ENCODE measurements at places on chromosomes 12 and 14. TPM values are rescaled to one million over a fixed set of nuclear protein-coding genes. Genes with fewer than 3 reads are reported as not detected.
A peak's percentile ranks its signal among the peaks of the same experiment; 100 is the strongest.

Gene PPHLN1
- 56.7 TPM for total RNA-seq

DNA sequence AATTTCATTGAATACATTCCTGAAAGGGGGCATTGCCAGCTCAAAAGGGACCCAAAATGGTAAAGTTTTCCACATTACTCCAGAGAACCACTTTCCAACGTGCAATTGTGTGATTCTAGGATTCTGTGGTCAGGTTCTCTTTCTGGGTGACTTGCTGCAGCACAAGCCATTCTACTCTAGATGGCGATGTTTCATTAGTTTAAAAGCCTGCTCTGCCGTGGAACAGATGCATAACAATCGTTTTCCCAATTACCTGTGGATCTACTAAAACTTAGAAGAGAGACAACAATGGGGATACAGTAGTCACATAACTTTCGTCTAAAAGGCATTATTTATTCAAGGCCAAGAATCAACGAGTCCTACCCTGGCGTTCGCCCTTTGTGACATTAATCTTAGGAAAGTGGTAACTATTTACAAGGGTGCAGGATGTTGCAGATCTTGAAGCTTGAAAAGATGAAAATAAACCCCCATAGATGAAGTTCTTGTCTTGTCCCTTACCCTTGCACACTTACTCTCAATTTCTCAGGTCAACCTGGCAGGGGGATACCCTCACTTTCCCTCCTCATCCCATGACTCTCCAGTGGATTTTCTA lies 400.9 kb downstream of the SNAPC1 start:
- no peak for ATAC-seq

DNA sequence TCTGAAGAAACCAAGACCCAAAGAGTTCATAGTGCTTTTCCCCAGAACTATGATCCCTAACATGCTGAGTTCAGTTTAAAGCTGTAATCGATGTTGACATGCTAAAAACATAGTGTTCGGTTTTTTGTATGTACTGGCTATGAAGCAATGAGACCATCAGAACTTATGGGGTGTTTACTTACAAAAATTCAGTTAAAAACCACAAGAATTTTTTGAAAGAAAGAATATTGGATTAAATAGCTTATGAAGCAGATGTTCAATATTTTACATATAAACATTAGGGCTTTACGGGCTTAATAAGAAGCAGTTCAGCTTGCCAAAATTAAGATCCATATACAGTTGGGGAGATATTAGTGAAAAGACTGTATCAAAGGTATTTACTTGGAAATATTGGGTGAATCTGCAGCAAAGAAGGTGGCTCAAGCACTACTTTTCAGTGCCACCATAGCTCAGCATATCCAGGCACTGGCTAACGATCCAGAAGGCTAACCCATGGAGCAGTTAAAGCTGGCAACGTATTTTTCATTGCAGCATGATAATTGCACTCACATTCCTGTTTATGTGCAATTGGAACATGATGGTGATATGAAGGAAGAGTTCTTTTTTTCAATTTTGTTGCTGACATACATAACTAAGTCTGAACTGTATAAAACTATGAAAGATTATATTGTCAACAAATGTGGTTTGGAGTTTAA lies 125.9 kb downstream of the EFCAB11 start:
- no peak for ATAC-seq

Gene KRT3
- 0.24 TPM for total RNA-seq

Gene ADCY6
- total RNA-seq, result 21.4 TPM

DNA sequence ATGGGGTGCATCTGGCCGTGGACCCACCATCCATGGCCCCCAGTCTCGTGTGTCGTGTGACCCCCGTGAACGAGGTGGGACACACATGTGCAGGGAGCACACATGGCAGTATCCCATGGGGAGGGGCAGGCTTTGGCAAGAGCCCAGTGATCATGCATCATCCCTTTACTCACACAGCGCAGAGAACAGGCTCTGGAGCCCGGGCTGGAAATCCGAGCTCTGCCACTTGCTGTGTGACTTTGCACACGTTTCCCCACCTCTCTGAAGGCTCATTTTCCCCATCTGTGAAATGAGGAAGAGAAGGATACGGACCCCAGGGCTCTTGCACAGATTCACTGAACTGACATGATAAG lies 119.9 kb downstream of the PHETA1 start:
- peak; percentile 90 for ATAC-seq

DNA sequence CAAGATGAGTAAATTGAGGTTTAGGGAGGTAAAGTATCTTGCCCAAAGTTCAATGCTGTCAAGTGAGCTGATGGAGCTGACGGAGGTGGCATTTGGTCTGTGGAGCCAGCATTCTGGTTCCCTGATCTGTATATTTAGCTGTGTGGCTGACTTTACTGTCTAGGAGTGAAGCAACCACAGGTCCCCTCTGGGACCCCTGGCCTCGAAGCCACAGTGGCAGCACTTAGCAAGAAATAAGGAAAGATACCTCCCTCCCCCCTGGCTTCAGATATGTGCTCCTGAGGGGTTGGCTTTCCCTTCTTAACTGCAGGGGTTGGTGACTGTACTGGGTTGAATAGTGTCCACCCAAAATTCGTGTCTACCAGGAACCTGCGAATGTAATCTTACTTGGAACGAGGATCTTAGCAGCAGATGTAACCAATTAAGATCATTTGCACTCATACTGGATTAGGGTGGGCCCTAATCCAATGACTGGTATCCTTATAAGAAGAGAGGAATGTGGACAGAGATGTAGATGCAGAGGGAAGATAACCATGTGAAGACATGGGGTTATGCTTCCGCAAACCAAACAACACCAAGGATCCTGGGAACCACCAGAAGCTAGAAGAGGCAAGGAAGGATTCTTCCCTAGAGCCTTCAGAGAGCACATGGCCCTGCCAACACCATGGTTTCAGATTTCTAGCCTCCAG lies 2.0 kb upstream of the ACVR1B start:
- peak; percentile 54 for ATAC-seq

DNA sequence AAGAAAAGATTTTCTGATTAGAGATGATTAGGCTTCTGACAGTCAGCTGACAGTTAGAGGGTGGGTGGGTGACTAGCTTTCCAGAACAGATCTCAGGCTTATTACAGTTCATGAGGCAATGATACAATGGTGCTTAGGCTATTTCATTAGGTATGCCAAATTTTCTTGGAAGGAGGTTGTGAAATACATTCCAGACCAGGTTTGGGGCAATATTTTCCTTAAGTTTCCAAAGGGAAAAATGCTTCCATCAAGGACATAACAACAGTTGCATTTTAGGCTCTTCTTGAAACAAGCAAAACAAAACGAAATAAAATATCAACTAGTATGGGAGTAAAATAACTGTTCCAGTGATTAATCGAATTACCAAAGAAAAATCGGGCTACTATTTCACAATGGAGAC lies 59.3 kb upstream of the CNTN1 start:
- no peak for ATAC-seq

DNA sequence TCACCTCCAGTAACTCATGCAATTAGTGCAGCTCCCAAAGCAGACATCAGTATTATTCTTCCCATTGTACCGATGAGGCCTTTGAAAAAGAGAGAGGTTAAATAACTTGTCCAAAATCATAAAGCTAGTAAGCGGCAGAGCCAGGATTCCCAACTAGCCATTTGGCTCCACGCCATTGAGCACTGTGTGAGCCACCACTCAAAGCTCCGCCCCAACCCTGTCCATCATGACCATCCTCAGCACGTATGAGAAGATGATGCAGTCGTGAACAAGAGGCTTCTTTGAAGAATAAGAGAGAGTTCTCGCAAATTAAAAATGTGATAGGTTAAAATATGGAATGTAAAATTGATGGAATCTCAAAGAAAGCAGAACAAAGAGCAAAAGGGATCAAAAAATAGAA lies 14.6 kb downstream of the CLMN start:
- ATAC-seq, result no peak

- ATAC-seq, result no peak
Measured at GRCh38 chr14:39324097-39324496, 90.4 kb downstream of the MIA2 start.

- ATAC-seq, result no peak
Measured at GRCh38 chr12:77682488-77682887, 148.2 kb upstream of the NAV3 start.

- ATAC-seq, result no peak
Measured at GRCh38 chr14:26525085-26525484, 72.7 kb downstream of the NOVA1 start.

DNA sequence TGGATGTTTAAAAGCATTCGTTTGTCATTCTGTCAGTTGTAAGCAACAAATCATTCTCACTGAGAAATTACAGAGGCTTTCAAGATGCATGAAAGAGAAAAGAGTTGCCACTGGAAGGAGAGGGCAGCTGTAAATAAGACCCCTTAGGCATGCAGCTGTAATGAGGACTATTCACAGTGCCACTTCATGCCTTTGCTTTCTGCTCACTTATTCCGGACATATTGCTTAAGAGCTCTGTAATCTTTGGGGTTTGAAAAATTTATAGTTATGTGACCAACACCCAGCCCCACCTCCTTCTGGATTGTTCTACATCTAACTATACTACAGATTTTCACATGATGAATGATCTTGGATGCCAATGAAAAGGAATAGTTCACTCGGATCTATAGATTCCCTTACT lies 194.8 kb upstream of the DCN start:
- ATAC-seq, result peak; percentile 14

DNA sequence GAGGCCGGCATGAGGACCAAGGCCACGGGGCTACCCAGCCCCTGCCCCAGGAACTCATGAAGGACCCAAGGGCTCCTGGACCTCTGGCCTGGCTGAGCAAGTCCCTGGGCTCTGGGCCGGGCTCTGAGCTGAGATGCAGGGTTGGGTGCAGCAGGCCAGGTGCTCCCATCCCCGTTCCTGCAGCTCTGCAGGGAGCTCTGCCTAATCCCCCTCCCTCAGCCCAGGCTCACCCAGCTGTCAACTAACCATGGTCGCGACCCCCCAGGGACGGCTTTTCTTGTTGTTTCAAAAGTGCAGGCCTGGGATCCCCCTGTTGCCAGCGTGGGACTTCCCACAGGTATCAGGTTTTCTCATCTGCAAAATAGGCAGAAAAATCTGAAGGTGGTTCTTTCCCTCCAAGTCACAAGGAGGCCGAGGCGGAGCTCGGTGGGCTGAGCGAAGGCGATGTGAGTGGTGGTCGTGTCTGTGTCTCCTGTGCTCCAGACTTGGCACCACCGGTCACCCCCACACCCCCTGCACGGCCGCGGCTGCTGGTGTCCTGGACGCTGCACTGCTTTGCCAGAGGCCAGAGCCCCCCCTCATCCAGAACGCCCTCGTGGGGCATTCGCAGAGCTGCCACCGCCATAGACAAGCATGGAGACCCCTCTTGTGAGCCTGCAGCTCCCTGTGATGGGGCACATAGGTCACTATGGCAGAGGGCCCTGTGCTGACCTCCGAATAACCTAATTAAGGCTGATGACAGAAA lies 22.5 kb upstream of the GALNT9 start:
- no peak for ATAC-seq

DNA sequence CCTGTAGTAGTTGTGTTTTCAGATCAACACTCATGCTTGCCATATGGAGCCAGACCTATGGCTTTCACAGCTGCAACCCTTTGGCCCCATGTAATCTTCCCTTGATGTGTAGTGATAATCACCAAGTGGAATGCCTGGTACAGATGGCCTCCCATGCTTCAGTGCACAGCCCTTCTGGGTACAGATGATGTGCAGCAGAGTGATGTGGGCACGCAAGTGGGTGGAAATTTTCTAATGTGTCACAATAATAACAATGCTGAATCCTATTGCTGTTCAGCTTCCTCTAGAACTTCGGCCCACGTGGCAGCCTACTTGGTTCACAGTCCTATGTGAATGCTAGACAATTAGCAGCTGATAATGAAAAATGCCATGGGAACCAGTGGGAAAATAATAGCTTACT lies 188.1 kb downstream of the SNAPC1 start:
- peak; percentile 26 for ATAC-seq

GRCh38 chr12:112927925-112928324 lies 10.3 kb upstream of the OAS3 start:
- no peak for ATAC-seq

DNA sequence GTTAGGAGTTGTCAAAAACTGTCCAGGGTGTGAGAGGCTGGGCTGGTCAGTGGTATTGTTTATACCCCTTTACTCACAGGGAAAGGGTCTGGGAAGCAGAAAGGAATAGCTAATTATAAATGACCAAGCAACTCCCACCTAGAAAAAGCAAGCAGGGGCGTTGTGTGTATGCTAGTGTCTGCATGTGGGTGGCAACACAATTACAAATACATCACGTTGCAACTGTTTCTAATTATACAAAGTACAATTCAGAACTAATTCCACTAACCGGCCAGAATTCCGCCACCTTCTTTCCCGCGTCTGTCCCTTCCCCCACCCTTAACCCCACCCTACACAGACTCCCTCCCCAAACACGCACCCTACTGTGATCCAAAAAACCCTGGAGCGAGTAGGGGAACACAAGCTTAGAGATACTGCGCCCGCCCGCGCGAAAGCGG lies 2.2 kb downstream of the DPF3 start:
- ATAC-seq, result no peak

Gene SLC25A47
- total RNA-seq, result 0.43 TPM

DNA sequence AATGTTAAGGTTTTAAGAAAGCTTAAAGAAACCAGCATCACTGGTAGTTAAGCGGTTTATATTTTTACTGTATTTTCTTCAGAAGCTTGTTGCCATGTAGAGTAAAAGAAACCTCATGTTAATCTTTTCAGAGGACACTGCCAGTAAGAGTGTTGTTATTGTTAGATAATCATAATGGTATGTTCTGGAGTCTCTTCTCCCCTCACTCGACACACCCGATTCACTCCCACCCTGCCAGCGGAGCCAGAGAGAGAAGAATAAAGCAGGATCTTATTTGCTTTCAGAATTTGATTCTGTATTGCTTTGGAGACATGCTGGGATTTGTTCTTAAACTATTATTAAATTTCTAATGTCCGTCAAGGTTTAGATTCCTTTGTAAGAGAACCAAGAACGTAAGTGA lies 113.7 kb downstream of the SAMD4A start:
- no peak for ATAC-seq

DNA sequence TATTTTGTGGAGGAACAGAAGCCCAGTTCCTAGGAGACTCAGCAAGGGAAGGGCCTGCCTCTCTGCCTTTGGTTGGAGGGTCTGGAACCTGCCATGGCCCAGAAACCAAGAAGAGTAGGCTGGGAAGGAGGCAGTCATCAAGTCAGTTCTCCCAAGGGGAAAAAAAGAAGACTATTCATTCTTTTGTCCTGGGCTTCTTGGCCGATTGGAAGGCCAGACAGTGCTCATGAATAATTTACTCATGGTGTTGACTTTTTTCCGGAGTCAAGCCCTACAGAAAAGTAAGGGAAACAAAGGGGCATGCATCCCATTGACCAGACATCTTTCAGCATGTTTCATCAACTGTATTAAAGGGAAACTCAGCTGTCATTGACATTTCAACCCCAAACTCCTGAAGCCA lies 168.1 kb downstream of the PRKCH start:
- peak; percentile 75 for ATAC-seq

DNA sequence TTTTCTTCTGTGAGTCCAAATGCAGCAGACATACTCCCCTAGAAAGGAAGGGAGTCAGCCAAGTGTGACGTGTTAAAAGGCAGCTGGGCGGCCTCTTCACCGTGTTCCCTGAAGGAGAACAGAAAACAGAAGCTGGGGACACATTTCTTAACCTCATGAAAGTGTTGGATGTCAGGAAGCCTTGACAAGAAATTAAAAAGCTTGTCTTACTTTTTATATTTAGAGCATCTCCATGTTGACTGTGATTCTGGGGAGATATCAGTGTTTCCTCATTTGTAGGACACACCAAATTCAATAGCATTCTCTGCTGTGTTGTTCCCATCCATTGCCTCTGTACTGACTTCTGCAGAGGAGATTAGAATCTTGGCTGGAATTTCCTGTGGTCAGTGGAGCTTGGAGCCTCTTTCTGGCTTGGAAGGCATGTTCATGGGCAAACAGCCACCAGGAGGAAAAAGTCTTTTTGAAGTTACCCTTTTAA lies 93.7 kb downstream of the RMST start:
- ATAC-seq, result no peak

Gene PHLDA1
- 47.4 TPM for total RNA-seq

Gene GLT1D1
- 0.73 TPM for total RNA-seq

GRCh38 chr12:4934407-4935035 lies 24.8 kb downstream of the KCNA1 start:
- no peak for ATAC-seq

Measured in motor neuron (in vitro differentiated cells).